ENCODE measurements at places on chromosomes 11 and 22.

DNA sequence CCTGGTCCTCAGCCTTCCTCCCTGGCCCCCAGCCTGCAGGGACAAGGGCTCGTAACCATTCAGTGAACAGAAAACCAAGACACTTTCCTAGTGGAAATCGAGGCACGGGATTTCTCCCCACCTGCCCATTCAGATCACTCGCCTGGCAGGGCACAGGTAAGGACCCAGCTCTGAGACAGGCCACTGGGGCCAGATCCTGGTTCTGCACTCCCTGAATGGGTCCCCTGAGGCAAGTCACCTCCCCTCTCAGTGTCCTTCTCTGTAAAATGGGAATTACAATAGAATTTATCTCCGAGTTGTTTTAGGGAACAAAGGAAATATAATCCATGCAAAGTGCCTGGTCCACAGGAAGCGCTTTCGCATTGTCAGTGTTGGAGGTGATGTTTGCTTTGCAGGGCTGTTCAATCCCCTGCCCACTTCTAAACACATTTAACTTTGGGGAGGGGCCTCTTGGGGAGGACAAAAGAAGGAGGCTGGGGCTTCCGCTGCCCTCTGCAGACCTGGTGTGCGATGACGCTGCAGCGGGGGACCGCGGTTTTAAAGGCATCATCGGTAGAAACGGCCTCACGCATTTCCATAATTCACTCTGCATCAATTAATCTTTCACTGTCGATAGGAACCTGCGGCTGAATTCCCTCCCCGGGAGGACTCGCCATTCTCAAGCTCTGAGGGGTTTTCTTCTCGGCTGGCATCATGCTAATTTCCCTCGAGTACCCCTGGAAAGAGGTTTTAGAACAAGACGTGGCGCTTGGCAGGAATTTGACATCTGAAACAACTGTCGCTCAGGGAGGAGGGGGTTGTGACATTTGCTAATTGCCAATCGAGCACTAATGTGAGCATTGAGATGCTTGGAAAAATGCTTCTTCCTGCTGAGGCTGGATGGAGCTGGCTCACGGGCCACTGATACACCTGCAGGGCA is 70.4 kb upstream of the FGF3 start:
- DNase-seq: no peak

GRCh38 chr22:49753961-49754695 is 73.5 kb downstream of the BRD1 start:
- DNase-seq: no peak

DNA sequence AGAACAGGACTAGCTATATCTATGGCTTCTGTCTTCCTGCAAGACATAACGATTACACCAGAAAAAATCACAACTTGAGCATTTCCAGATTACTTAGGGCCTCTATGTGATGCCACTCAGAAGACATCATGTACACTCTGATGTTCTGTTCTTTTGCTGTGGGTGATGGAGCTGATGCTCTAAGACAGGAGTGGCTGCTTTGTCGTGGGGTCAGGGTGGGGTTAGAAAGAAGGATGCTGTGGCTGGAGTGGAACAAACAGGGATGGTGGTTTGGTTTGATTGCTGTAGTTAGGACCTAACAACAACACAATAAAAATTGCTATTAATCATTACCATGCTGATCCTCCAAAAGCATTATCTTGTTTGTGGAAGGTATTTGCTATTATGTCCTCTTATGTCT is 120.3 kb upstream of the ARHGAP20 start:
- DNase-seq: no peak

- DNase-seq: no peak
Observed at GRCh38 chr11:19559746-19560145, 152.9 kb upstream of the NAV2 start.

DNA sequence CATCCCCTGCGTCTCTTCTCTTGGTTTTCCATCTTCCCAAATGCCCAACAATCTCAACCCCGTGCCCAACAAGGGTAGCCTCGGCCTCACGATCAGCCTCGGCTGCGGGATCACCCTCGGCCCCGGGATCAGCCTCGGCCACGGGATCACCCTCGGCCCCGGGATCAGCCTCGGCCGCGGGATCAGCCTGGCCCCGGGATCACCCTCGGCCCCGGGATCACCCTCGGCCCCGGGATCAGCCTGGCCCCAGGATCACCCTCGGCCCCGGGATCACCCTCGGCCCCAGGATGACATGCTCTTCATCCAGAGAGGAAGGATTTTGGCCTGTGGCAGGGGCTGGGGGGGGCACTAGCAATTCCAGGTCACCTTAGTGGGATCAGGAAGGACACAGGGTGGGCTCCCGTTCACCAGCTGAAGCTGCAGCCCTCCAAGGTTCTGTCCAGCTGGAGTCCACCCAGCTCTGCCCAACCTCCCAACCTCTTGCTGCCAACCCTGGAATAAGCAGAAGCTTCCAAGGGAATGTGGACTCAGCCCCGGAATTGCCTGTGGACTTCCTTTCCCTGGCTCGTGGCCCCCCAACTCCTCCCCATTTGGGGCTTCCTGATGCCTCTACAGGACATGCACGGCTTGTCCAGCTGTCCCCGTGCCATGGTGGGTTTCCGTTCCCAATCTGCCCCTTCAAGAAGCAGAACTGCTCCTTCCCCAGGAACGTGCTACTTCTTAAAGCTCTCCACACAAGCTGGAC is 6.2 kb downstream of the ALG12 start:
- DNase-seq: no peak

- DNase-seq: no peak
Observed at GRCh38 chr11:102153082-102153481, 42.8 kb downstream of the YAP1 start.

- DNase-seq: no peak
Observed at GRCh38 chr22:29343313-29343805, 27.9 kb upstream of the RASL10A start.

GRCh38 chr11:8018484-8019313 is 31.6 kb downstream of the EIF3F start:
- no peak for DNase-seq

DNA sequence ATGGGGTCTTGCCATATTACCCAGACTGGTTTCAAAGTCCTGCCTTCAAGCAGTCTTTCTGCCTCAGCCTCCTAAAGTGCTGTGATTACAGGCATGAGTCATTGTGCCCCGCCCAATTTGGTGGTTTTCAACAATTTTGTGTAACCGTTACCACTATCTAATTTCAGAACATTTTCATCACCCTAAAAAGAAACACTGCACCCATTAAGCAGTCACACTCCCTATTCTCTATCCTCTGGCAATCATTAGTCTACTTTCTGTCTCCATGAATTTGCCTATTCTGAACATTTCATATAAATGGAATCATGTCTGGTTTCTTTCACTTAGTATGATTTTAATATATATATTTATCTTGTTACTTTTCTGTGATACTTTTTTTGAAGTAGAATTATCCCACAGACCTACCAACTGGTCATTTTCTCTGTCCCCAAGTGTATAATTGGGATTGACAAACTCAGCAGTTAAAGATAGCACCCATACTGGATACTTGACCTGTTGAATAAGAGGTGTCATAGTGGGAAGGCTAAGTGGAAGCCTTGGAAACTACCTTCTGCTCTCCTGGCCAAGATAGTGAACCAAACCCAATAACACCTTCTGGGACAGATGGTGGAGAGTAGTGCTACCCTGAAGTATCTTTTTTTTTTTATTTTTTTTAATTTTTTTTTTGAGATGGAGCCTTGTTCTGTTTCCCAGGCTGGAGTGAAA is 64.8 kb downstream of the STIM1 start:
- no peak for DNase-seq

GRCh38 chr11:71155846-71156245 is 96.5 kb downstream of the SHANK2 start:
- DNase-seq: no peak

DNA sequence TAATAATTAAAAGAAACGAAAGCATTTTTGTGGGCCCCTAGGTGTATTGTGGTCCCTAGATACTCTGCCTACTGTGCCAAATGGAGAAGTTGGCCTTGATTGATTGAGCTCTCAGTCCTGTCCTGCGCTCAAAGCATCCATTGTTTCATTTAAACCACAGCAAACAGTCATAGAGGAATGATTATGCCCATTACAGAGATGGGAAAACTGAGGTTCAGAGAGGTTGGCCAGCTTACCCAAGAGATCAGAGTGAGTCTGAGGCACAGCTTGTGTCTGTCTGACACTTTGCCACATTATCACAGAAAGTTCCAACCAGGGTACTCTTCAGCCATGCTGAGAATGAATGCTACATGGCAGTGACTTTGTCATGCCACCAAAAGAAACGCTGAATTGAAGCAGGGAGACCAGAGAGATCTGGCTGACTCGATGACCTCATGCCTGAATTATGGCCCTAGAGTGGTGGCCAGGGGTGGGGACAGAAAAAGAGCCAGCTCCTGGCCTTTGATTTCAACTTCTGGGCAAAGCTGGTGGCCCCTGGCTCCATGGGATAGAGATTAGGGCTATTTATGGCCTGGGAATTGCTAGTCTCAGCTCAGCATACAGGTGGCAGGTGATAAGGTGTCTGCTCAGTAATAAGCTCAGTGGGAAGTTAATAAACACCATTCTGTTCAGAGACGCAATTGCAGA is 180.5 kb downstream of the MIAT start:
- DNase-seq: no peak

- DNase-seq: no peak
Observed at GRCh38 chr11:34278693-34279297, 79.0 kb downstream of the ABTB2 start.

GRCh38 chr22:37560608-37561211 is 430 bp downstream of the CDC42EP1 start:
- DNase-seq: no peak

GRCh38 chr11:11411401-11411985 is 58.4 kb upstream of the CSNK2A3 start:
- no peak for DNase-seq

GRCh38 chr11:82782825-82783374 is 49.2 kb upstream of the FAM181B start:
- DNase-seq: no peak

- DNase-seq: no peak
Observed at GRCh38 chr11:20654038-20654437, 15.3 kb upstream of the NELL1 start.

DNA sequence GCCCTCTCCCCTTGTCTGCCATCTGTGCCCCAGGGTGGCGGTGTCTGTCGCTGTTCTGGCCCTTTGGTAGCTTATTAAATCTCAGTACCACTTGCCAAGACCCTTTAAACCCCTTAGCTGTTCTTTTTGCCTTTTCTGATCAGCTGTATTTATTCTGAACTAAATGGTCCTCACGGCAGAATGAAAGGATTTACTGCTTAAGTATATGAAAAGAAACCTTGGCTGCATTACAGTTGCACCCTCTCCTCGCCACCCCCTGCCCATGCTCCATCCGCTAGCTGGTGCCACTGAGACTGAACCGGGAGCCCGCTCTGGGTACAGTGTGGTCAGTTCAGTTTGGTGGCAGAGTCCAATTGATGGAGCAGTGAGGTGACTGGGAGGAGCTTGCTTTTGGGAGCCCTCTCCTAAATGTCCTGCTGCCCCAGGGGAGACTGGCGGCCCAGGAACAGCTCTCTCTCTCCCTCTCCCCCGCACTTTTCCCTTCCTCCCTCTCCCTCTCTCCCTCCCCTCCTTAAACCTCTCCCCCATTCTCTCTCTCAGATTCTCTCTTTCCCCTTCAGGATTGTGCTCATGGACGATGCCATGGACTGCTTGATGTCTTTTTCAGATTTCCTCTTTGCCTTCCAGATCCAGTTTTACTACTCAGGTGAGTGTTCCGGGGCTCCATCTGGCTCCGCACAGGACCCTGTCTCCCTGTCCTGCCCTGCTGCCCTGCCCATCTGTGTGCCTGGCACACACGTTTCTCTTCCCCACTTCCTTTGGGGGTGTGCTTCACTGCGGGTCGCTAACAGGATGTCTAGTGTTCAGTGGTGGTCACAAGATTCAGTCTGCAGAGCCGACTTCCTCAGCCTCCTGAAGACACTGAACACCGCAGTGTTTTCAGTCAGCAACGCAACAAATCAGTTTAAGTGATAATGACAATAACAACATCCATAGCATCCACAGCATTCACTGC is 21.8 kb downstream of the ARFGAP2 start:
- DNase-seq: no peak

DNA sequence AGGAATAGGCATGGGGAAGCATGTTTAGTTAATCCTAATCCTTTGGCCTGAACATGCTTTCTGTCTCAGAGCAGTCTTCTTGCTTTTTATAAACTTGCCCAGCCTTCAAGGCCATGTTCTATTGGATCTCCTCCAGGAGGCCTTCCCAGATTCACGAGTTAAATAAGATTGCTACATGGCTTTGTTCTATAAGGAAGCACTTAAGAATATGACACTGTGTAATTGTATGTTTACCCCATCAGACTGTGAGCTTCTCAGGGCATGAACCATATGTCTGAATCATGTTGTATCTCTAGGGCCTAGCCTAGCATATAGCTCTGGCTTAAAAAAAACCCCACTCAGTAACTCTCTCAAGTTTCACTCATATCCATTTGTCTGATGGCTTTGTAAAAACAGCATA is 26.4 kb upstream of the UCP3 start:
- no peak for DNase-seq

- DNase-seq: no peak
Observed at GRCh38 chr11:65851811-65852507, 6.0 kb downstream of the CFL1 start.

GRCh38 chr22:50086526-50086925 is 1.3 kb upstream of the MLC1 start:
- no peak for DNase-seq

GRCh38 chr11:9759519-9760192 is 95.8 kb downstream of the SWAP70 start:
- no peak for DNase-seq

- no peak for DNase-seq
Observed at GRCh38 chr22:30649430-30650007, 13.9 kb downstream of the SLC35E4 start.

DNA sequence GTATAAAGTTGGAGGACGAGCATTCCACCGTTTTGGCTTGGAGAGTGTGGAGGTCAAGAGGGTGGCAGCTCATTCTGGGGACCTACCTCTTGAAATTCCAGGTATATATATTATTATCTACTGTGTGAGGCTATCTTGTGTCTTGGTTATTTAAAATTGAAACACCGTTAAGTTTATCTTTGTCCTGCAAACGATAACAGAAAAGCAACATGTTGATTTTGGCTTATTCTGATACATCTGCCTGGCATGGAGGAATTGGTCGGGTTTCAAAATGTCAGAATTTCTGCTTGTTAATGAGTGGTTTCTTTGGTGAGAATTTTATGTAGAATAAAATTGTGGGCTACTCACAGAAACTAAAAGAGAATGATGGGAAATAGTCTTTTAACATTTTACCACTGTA is 54.4 kb downstream of the SVIP start:
- DNase-seq: no peak

Data from cortex of kidney (tissue), 1 donor.